Sigmoid colon (tissue), 7 donors: ENCODE measurements at places on chromosomes 1 and 21. TPM values are rescaled to one million over a fixed set of nuclear protein-coding genes. Genes with fewer than 3 reads are reported as not detected.

- DNase-seq = no peak
Observed at GRCh38 chr21:38306433-38307141, 49.8 kb downstream of the KCNJ15 start.

DNA sequence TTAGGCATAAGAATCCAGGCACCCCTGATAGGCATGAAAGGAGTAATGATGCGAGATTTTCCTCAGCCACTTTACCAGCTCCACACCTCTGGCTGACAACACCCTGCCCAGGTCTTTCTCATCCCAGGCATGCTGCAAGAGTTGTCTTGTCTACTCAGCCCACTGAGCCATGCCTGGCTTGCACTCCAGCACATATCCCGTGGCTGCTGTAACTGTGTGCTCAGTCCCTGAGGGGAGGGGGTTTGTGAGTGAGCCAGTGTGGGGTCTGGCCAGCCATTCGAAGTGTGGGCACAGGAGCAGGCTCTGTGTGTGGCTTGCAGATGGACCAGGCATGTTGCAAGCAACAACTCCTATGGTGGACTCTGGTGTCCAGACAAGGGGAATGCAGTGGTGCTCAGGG, 529.6 kb downstream of the ADGRL2 start:
- DNase-seq = no peak

DNA sequence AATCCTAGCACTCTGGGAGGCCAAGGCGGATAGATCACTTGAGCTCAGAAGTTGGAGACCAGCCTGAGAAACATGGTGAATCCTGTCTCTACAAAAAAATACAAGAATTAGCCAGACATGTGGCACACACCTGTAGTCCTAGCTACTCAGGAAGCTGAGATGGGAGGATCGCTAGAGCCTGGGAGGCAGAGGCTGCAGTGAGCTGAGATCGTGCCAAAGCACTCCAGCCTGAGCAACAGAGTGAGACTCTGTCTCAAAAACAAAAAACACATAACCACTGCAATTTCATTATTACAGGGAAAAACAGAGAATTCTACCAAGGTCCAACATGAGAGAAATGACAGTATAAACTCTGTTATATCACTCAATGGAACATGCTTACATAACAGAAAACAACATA, 4.4 kb upstream of the TOMM20 start:
- no peak for DNase-seq

GRCh38 chr21:37076087-37076850, 3.2 kb downstream of the TTC3 start:
- no peak for DNase-seq

GRCh38 chr1:201021630-201022492, 1.7 kb downstream of the KIF21B start:
- DNase-seq = no peak

GRCh38 chr1:12232221-12232620, 2.4 kb downstream of the VPS13D start:
- DNase-seq = no peak

DNA sequence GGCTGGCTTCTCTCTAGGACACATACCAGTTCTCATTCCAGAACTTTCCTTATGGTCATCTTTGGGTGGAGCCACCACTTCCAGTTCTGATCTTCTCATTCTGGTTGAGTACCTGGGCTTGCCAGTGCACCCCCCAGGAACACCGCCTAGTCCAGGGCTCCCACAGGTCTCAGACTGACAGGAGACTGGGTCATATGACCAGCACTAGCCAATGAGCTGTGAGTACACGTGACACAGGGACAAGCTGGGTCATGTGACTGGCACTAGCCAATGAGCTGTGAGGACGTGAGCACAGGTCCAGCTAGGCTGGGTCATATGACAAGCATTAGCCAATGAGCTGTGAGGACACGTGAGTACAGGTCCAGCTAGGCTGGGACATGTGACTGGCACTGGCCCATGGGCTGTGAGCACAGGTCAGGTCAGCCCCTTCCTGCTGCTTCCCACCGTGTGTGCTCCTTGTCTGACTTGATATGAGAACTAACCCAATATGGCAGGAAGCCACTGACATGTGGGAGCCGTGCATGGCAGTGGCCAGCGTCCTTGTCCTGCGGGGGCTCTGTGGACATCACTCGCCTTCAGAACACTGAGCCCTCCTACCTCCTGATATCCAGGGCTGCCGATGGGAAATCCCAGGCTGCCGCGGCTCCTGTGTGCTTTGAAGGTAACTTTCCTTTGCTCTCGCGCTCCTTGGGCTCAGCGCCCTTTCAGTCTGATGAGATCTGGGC, 22.7 kb downstream of the KRTAP10-1 start:
- no peak for DNase-seq

GRCh38 chr1:28877132-28877781, 37.1 kb upstream of the EPB41 start:
- DNase-seq = peak; percentile 84

DNA sequence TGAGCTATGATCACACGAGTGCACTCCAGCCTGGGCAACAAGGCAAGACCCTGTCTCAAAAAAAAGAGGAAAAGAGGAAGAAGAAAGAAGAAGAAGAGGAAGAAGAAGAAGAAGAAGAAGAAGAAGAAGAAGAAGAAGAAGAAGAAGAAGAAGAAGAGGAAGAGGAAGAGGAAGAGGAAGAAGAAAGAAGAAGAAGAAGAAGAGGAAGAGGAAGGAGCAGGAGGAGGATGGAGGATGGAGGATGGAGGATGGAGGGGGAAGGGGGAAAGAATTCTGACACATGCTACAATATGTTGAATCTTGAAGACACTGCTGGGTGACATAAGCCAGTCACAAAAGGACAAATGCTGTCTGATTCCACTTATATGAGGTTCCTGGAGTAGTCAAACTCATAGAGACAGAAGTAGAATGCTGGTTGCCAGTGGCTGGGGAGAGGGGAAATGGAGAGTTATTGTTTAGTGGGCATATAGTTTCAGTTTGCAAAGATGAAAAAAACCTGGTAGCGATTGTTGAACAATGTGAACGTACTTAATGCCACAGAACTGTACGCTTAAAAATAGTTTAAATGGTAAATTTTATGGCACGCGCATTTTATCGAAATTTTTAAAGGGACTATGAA, 47.3 kb upstream of the COA6 start:
- DNase-seq = no peak

GRCh38 chr1:245715291-245715701, 560.5 kb downstream of the KIF26B start:
- no peak for DNase-seq

- DNase-seq = no peak
Observed at GRCh38 chr1:246773213-246773641, 49.0 kb downstream of the SCCPDH start.

The NIBAN1 gene
- total RNA-seq = 367 TPM

The SMIM1 gene
- 7.5 TPM for total RNA-seq

The UROD gene
- total RNA-seq = 85.5 TPM

The OR14K1 gene
- total RNA-seq = not detected

The HHAT gene
- 2.0 TPM for total RNA-seq

The SLC35A3 gene
- 23.5 TPM for total RNA-seq

The GNG12 gene
- total RNA-seq = 58.2 TPM

The COL16A1 gene
- total RNA-seq = 140 TPM

The SVBP gene
- 48.1 TPM for total RNA-seq
